ENCODE measurements at places on chromosomes 5 and 9. TPM values are rescaled to one million over a fixed set of nuclear protein-coding genes. Genes with fewer than 3 reads are reported as not detected.

GABRA6 gene
- total RNA-seq: not detected

DNA sequence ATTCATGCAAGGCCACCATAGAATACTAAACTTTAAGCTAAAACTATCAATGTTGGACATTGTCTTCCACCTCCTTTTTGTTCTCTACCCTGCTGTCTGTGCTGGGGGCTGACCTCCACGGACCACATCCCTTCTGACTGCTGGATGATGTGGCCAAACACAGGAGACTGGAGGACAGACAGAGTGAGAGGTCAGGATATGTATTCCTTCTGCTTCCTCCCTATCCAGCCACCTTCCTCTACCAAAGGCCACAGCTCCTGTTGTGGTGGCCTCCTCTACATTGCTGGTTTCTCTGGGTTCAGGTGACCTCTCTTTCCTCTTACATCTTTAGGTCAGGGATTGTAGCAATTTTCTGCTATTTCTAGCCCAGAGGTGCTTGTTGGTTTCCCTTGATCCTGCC, 148.1 kb downstream of the ACTBL2 start:
- H3K27me3 ChIP-seq: peaks cover 5% of the 10 kb centered on the region
- peaks cover 10% of the 10 kb centered on the region for H3K4me1 ChIP-seq
- DNase-seq: no peak
- H3K36me3 ChIP-seq: no peaks in the 10 kb centered on the region

NRG2 gene
- total RNA-seq: 0.81 TPM

- H3K36me3 ChIP-seq: peaks cover 6% of the 10 kb centered on the region
- no peak overlapping the region for H3K4me3 ChIP-seq
- no peak for DNase-seq
- peaks cover 8% of the 10 kb centered on the region for H3K4me1 ChIP-seq
These were observed 278.1 kb downstream of the GADD45G start for GRCh38 chr9:89882930-89883361.

CXCL14 gene
- total RNA-seq: 0.32 TPM

DNA sequence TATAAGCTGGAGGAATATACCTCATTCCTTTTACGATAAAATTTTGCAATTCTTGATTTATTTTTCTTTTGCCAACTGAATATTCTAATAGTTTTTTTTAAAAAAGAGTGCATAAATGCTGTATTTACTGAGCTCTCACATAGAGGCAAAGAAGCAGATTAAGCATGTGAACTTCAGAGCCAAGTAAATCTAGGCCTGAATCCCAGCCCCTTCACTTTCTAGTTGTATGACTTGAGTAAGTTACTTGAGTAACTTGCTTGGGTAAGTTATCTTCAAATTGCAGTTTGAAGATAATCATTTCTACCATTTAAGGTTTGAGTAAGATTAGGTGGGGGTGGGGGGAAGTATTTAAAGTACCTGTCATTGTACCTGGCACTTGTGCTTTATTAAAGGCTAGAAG, 21.8 kb downstream of the LURAP1L start:
- peaks cover 9% of the 10 kb centered on the region for H3K36me3 ChIP-seq
- peak overlapping the region; percentile 96 for H3K27ac ChIP-seq
- no peak for DNase-seq

- no peaks in the 10 kb centered on the region for H3K36me3 ChIP-seq
- H3K27me3 ChIP-seq: peaks cover under 1% of the 10 kb centered on the region
- no peak for DNase-seq
- H3K27ac ChIP-seq: no peak overlapping the region
- H3K4me1 ChIP-seq: no peaks in the 10 kb centered on the region
These were observed 1062.8 kb upstream of the ACO1 start for GRCh38 chr9:31321686-31322085.
